DND-41 (cell line): ENCODE measurements at places on chromosomes 2 and 18.
A peak's percentile ranks its signal among the peaks of the same experiment; 100 is the strongest.

DNA sequence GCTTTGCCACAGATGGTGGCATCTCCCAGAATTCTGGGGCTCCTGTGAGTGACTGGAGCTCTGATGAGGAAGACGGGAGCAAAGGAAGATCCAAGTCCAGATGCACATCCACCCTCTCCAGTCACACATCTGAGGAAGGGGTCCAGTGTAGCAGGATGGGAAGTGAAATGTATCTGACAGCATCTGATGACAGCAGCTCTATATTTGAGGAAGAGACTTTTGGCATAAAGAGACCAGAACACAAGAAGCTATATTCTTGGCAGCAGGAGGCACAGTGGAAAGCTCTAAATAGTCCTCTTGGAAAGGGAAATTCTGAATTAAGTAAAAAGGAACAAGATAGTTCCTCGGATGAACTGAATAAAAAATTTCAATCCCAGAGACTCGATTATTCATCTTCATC, 23.5 kb upstream of the C1GALT1C1L start:
- no peak for DNase-seq

- no peak for DNase-seq
Measured at GRCh38 chr18:44946529-44947113, 265.9 kb downstream of the SETBP1 start.

- DNase-seq, result no peak
Measured at GRCh38 chr18:10661317-10661716, 135.5 kb downstream of the NAPG start.

DNA sequence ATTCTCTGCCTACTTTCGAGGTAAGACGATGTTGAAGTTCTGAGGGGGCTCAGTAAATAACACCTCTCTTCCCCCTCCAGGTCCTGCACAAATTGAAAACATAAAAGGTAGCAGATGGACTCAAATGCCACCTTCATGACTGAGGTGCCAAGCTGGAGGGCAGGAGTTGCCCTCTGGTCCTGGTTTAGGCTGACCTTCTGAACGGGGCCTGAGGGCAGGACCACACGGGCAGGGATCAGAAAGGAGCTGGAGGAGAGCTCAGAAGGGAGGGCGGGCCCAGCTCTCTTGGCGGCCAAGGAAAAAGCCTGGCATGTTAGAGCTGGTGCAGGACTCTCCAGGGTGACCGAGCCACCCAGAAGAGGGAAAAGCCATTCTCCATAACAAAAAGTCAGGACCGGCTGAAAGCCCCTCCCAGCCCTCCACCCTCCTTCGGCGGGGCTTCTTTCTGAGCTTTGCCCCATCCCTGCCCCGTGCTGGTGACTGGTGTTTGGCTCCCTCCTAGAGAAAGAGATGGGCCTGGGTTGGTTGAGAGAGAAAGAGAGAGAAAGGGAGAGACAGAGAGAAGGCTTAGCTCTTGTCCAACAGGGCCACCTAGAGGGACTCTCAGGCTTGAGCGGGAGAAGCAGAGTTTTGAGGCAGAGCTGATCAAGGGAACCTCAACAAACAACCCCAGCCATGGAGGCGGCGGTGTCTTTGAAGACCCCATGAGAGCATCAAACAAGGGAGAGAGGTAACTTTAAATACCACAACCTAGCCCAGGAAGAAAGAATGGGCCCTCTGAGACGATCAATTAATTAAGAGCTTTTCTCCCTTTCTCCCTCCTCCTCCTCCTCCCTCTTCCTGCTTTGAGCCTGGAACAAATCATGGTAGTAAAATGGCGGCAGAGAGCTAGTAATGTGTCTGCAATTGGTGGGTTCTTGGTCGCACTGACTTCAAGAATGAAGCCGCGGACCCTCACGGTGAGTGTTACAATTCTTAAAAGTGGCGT, 50.8 kb downstream of the WIPF1 start:
- DNase-seq, result peak; percentile 66

DNA sequence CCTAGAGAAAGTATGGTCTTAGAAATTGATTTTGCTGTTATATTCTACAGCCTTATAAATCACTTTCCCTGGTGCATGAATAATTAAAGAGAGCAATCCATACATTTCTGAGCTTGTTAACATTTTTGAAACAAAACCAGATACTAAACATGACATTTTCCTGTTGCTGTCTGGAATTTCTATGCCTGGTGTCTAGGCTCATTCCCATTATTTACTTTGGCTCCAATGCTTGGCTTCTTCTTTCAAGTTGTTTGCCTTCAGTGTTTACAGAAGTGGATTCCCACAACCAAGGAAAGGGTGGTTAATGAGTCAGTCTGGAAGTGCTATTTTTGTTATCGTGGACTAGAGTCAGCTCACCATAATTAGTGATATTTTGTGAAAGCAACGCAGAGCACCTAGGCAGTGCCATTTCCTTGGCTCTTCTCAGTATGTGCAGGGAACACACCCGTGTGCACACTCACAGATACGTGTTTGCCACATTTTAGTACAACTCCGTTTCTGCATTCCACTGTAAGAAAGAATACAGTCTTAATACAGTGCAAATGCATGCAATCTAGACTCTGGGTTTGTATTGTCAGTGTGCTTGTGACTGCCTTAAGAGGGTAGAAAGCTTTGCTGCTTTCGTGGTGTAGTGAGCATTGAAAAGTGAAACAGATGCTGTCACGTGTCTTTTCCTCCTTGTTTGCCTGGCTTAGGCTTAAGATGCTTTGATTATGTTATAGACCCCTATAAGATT, 185.0 kb upstream of the RASGRP3 start:
- no peak for DNase-seq
